ENCODE measurements at places on chromosomes 3 and 15.

GRCh38 chr15:41331833-41332193, 578 bp downstream of the OIP5 start:
- DNase-seq, result no peak

DNA sequence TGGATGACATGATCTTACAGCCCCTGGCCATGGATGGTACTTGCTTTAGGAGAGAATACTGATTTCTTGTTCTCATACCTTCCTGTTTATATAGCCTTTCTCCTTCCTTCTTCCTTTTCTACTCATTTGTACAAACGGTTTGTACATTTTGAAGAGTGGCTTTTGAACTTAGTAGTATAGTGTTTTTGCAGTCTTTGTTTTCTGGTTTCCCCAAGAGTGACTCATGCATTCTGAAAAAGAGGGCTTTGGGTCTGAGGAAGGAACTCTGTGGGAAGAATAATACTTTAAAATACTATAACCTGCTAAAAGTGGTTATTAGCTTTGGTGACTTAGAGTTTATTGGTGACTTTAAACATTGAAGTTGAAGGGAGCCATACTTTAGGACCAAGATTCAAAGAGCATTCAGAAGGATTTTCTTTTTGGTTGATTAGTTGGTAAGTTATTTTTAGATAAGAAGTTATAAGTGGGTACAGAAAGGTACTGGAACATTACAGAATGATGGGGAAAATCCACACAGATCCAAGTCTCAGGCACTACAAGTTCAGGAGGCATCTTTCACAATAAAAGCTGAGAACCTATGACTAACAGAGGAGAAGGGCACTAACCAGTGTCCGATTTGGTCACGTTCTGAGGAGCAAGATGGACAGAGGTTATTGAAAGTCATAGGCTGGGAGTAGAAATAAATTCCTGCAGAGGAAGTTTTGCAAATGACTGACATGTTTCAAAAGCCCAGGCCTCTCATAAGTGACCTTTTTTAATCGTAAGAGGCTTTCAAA, 369.6 kb upstream of the AZI2 start:
- DNase-seq, result no peak

- no peak for DNase-seq
Observed at GRCh38 chr3:73774645-73775044, 149.9 kb upstream of the PDZRN3 start.

DNA sequence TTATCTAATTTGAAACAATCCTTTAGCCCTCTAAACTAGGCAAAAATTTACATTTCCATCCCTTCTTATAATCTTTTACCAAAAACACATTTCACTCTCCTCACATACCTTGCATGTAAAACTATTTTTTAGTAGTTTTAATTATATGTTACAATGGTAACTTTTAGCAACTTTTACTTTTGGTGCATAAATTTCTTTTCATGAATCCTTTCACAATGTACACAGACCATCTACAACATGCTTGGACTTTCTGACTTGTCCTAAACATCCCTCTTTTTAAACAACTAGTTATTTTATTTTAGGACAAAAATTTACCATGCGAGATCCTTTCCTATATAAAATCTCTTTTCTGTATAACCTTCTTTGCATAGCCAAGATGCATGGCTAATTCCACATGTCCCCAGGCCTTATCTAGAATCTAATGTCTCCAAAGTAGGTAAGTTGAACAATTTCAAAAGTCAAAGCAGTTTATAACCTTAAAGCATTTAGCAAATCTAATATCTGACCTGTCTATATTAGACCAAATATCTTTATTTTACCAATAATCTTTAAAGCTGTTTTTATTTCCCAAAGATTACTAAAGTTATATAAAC, 14.4 kb upstream of the ALDH1L1 start:
- DNase-seq, result no peak

GRCh38 chr15:91586560-91586959, 266.9 kb upstream of the SLCO3A1 start:
- DNase-seq, result no peak

DNA sequence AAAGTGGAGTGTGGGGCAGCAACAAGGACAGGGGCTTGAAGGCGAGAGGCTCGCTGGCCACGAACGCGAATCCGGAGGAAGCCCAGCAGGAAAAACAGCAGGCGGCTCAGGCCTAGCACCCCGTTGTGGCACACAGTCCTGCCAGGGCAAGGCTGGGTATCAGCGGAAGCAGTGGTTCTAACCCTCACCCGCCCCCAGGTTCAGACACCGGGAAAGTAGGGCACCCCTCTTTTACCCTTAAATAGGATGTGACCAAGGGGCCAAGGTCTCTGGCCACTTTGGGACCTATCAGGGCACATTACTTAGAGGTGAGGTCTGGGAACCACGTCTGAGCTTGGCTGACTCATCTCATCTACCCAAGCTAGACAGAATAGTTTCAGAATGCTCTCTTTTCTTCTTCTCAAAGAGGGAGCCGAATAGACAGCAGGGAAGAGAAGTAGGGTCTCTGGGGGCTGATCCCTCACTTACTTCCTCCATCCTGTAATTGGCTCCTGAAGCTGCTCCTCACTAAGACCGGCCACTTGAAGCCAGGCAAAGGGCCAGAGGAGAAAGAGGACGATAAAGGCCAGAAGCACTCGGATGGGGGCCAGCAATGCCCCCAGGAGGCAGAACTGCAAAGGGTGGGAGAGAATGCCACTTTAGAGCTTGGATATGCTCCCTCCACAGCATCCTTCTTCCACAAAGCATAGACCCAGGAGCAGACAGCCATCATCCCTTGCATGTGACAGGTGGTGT, 1.7 kb downstream of the LPCAT4 start:
- no peak for DNase-seq

GRCh38 chr15:52028431-52029093, 9.5 kb downstream of the MAPK6 start:
- no peak for DNase-seq

GRCh38 chr3:4981665-4982494, 2.6 kb downstream of the BHLHE40 start:
- DNase-seq, result no peak

- DNase-seq, result no peak
Observed at GRCh38 chr15:57109005-57109404, 190.6 kb downstream of the TCF12 start.

GRCh38 chr15:89794627-89795241, 18.6 kb downstream of the MESP2 start:
- DNase-seq, result no peak

DNA sequence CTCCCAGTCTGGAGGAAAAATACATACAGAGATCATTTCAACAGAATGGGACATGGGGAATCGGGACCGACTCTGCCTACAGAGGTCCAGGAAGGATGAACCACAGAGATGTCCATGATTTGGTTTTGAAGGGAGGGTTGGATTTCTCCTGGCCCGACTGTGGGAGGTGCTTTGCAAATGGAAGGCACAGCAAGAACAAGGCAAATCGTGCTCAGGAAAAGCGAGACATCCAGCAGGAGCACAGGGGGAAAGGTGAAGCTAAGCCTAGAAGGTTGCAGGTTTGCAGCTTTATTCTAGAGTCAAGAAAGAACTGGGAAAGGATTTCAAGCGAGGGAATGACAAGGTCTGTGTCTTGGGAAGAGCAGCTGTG, 181.9 kb downstream of the OPA1 start:
- DNase-seq, result no peak

GRCh38 chr3:98095882-98096281, 8.9 kb downstream of the OR5AC2 start:
- no peak for DNase-seq

GRCh38 chr3:131610174-131610573, 107.4 kb upstream of the MRPL3 start:
- DNase-seq, result no peak

DNA sequence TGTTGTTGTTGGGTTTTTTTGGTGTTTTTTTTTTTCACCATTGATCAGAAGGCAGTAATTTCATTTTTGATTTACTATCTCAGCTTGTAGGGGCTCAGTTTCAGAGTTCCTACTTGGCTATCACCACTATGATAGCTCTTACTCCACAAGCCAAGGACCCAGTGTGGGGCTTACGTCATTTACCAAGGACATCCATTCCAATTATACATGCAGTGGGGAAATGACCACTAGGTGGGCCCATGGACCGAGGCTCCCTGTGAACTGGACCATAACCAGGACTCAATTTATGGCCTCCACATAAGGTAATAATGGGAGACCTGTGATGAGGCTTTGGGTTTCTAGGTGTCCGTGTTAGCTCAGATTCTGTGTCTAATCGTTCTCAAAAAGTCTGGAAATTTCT, 67.5 kb upstream of the CACNA1D start:
- DNase-seq, result no peak

DNA sequence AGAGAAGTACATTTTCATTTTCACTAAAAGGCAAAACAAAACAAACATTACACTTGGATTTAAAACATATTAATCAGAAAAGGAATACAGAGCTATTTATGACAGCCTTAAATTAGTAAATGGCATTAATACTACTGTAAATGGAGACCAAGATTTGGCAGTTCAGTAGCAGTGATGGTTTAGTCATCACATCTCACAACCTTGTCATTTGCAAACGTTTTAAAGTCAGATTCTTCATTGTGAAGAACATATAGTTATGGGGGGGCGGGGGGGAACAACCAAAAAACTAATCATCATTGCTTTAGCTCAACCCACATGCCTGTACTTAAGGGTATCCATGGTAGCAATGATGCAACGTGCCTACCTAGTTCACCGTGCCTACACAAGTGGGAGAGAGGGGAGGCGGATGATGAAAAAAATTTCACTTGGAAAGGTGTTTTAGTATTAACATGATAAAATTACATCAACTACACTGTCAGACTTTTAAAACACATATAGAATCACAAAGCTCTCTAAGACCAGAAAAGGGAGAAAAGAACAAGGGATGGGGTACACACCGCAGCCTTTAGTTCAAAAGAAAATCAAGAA, 40.1 kb downstream of the DLG1 start:
- DNase-seq, result no peak

DNA sequence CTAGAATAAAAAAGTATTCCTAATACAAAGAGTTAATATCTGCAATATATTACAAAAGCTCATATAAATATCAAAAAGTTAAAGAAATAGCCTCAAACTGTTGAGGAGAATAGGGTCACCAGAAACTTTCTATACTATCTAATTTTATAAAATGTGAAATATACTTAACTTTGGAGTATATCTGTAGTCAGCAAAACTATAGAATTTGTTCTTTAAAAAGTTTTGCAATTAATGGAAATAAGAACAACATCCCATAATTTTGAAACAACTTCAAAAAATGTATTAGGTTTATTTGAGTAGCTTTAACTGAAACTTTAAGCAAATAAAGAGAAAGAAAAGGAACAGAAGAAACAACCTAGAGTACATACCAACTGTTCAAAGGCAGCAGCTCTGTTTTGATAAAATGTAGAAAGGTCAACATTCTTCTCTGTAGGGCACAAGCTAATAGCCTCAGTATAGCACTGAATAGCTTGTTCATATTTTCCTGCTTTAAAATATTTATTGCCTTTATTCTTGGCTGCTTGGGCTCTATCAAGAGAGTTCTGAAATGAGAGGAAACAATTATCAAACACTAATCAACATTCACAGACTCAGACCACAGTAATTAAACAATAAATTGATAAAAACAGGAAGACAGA, 14.3 kb downstream of the TOMM70 start:
- DNase-seq, result no peak

GRCh38 chr3:111194048-111194447, 122.4 kb downstream of the NECTIN3 start:
- DNase-seq, result no peak

DNA sequence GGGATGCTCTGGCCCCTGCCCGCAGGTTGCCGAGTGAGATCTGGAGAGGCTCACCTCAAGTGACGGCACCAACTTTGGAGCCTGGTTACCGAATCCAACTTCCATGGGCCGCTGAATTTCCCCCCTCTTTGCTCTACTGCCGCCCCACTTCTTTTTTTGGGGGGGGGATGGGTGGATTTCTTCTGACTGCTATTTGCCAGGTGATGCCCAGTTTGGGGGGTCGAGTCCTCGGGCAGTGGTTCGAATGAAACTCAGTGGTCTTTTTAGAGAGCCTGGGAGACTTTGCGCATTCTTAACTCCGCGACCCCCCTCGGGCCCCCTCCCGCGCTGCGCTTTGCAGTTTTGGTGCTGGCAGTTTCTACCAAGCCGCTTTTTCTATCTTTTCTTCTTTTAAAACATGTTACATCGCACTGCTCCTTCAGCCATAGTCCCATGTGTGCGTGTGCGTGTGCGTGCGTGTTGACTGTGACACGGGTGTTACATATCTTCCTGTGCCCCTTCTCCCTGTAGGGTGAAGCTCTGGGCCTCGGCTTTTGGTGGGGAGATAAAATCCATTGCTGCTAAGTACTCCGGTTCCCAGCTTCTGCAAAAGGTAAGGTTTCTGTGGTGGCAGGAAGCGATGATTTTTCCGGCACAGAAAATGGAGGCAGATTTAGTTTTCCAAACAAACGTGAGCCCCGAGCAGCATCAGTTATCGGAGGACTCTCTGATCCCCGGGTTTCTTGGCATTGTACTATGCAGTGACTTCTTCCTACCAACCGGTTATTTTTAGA, 837 bp downstream of the CACNA2D3 start:
- no peak for DNase-seq

DNA sequence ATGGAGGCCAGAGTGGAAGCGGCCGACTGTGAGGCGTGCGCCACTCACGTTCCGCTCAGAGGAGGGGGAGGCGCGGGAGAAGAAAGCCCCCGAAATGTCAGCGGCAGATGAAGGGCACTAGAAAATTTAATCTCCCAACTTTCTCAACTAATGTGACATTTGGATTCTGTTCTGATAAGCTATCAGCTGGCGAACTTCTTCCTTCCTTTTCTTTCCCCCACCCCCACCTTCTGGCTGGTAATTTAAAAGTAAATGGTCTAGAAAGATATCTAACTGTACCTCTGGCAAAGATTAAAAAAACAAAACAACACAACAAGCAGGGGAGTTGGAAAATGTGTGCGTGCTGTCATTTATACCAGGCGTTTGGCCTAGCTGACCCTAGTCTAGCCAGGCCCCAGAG, 26.4 kb upstream of the TMEM115 start:
- no peak for DNase-seq

- DNase-seq, result no peak
Observed at GRCh38 chr15:61195116-61196002, 33.7 kb downstream of the RORA start.

DNA sequence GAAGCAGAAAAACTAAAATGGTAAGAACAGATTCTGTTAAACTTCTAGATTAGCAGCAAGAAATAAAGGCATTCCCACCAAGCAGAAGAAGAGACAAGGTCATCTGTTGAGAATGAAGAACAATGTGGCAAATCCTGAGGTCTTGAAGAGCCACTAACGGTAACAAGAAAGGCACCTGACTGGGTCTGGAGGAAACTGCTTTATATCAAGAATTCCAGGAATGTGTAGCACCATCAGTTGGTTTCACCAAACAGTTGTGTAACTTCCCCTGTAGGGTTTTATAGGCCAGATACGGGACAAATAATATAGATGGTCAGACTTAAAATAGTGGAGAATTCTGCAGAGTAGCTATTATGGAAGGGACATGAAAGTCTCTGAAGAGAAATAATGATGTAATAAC, 57.3 kb downstream of the ACAP2 start:
- no peak for DNase-seq

DNA sequence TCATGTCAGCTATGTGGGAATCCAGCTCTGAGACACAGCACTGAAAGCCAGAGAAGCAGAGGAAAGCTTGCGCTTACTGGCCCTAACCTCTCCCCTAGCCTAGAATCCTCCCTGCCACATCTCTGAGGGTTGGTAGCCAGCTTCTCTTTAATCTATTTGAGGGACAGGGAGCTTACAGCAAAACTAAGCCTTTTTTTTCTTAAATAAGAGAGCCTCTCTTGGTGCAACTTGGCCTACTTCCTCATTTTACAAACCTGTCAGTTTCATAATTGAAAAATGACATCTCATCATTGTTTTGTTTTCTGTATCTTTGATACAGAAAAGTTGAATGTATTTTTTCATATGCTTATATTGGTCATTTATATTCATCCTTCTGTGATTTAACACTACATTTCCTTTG, 193.9 kb downstream of the ZNF621 start:
- DNase-seq, result no peak

Measured in glutamatergic neuron (in vitro differentiated cells).